Smooth muscle cell of trachea (primary cell): ENCODE measurements at places on chromosomes 2 and 18. TPM values are rescaled to one million over a fixed set of nuclear protein-coding genes. Genes with fewer than 3 reads are reported as not detected.

Gene ALKAL2
- total RNA-seq = not detected in 2 replicates

Gene ASPRV1
- 0.15 and 0.33 TPM in 2 replicates for total RNA-seq

Gene SLC30A3
- total RNA-seq = 0.15 and 0.50 TPM in 2 replicates

Gene UGT1A6
- not detected in 2 replicates for total RNA-seq

Gene KCNG3
- total RNA-seq = under 0.01 TPM in 1 of 2 replicates, not detected in the other

Gene TXNDC2
- under 0.01 TPM in 2 replicates for total RNA-seq

Gene STAT1
- total RNA-seq = 105 and 164 TPM in 2 replicates

Gene MATN3
- total RNA-seq = 0.99 and 1.9 TPM in 2 replicates

Gene REEP1
- 0.15 TPM in 1 of 2 replicates, not detected in the other for total RNA-seq

Gene CRYBA2
- not detected in 2 replicates for total RNA-seq

Gene CFC1
- total RNA-seq = not detected in 2 replicates

Gene DSG1
- total RNA-seq = not detected in 2 replicates

Gene UNC80
- not detected in 2 replicates for total RNA-seq

Gene ARL4C
- 25.3 and 74.6 TPM in 2 replicates for total RNA-seq

Gene ZNF385B
- total RNA-seq = not detected in 2 replicates

Gene ANKRD39
- total RNA-seq = 6.1 and 6.5 TPM in 2 replicates
